Activated T-helper 1 cell treated with anti-CD3 and anti-CD28 coated beads, Interleukin-12 subunit alpha, Interleukin-12 subunit beta, Interleukin-2, Interleukin-4 antibody, amounts not matched to agents 30 ng/mL and 10 ng/mL and 1 ng/mL, durations not matched to agents 14 hours and 24 hours and 36 hours (primary cell): ENCODE measurements at places on chromosomes 4 and X.

DNA sequence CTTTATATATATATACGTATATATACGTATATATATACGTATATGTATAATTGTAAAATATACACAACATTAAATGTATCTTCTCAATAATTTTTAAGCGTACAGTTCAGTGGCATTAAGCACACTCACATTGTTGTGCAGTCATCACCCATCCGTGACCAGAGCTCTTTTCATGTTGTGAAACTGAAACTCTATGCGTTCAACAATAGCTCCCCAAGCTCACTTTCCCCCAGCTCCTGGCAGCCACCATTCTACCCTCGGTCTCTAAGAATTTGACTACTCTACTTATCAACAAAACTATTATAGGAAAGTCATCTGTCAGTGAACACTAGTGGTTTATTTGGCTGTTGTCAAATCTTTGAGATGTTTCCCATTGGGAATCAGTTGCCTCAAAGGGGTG lies 621.8 kb upstream of the GALNT7 start:
- no peak overlapping the region for H3K4me3 ChIP-seq
- H3K4me1 ChIP-seq = no peaks in the 10 kb centered on the region
- no peaks in the 10 kb centered on the region for H3K36me3 ChIP-seq
- H3K27ac ChIP-seq = no peak overlapping the region
- H3K27me3 ChIP-seq = no peaks in the 10 kb centered on the region

GRCh38 chrX:2960861-2961515 lies 31.8 kb upstream of the ARSD start:
- no peak overlapping the region for H3K4me3 ChIP-seq
- DNase-seq = no peak
- H3K27me3 ChIP-seq = no peaks in the 10 kb centered on the region
- H3K36me3 ChIP-seq = no peaks in the 10 kb centered on the region

DNA sequence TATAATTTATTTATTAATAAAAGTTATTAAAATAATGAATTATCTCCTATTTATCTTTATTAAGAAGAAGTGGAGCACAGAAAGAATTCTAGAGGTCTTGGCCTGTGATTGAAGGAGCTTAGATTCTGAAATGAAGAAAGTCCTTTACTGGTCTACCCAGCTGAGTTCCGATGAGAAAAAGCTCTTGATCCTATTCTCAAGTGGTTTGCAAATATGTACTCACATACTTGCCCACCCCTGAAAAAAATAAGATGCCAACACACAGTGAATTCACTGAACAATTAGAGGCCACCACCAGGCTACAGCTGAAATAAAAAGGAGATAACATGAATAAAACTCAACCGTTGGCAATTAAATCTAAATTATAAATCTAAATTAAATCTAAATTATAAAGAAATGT lies 253.4 kb downstream of the MAPK10 start:
- no peaks in the 10 kb centered on the region for H3K27me3 ChIP-seq
- H3K4me3 ChIP-seq = no peak overlapping the region
- DNase-seq = no peak
- no peaks in the 10 kb centered on the region for H3K36me3 ChIP-seq
- H3K27ac ChIP-seq = no peak overlapping the region

GRCh38 chrX:21153503-21153902 lies 220.7 kb upstream of the CNKSR2 start:
- H3K4me3 ChIP-seq = no peak overlapping the region
- no peak for DNase-seq
- no peaks in the 10 kb centered on the region for H3K27me3 ChIP-seq
- H3K4me1 ChIP-seq = no peaks in the 10 kb centered on the region
- H3K36me3 ChIP-seq = no peaks in the 10 kb centered on the region

DNA sequence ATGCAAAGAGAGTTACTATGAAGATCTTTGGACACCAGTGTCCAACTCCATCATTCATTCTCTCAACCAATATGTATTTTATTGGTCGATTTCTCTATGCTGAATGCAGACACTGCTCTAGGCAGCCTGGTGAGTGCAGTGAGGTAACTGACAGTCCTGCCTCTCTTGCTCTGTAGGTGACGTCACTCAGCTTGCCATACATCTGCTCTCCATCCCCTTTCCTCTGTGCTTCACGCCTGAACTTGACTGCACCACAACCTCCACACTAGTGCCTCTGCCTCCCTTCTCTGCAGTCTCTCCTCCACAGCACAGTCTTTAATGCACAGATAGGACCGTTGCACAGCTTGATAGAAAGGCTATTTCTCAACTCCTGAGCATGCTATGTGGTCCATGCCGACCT lies 344.9 kb upstream of the NOCT start:
- DNase-seq = no peak
- H3K27me3 ChIP-seq = peaks cover 2% of the 10 kb centered on the region
- H3K4me1 ChIP-seq = no peaks in the 10 kb centered on the region

DNA sequence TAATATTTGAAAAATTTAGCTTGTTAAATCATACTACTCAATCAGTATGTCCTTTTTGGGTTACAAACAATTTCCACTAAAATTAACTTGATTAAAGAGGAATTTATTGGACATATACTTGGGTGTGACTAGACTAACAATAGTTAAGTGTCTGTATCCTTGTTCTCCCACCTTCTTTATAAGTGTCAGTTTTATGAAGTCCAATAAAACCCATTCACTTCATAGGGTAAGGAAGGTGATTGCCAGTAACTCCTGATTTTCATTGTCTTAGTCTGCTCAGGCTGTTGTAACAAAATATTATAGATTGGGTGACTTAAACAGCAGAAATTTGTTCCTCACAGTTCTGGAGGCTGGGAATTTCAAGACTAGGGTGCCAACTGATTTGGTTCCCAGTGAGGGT lies 800.0 kb downstream of the PDHA2 start:
- no peaks in the 10 kb centered on the region for H3K4me1 ChIP-seq
- no peak overlapping the region for H3K4me3 ChIP-seq
- no peaks in the 10 kb centered on the region for H3K27me3 ChIP-seq
- no peaks in the 10 kb centered on the region for H3K36me3 ChIP-seq
- DNase-seq = no peak
